Effector CD4-positive, alpha-beta T cell (primary cell): ENCODE measurements at places on chromosomes 16 and 17.

GRCh38 chr17:64781014-64781756 lies 119.1 kb upstream of the SMURF2 start:
- peak; percentile 35 for DNase-seq

- DNase-seq: no peak
These were observed at the start of gene EPX for GRCh38 chr17:58192612-58193011. Gene EPX, plus strand, starts transcription at chr17:58192726. Its CDS starts 121 bp downstream, at chr17:58192847.

- DNase-seq: peak; percentile 51
These were observed 2.4 kb upstream of the USP36 start for GRCh38 chr17:78842881-78843565.

GRCh38 chr16:14374451-14375131 lies 255.5 kb downstream of the PARN start:
- DNase-seq: no peak

GRCh38 chr17:27805520-27806146 lies 5.3 kb upstream of the NOS2 start:
- DNase-seq: peak; percentile 74

DNA sequence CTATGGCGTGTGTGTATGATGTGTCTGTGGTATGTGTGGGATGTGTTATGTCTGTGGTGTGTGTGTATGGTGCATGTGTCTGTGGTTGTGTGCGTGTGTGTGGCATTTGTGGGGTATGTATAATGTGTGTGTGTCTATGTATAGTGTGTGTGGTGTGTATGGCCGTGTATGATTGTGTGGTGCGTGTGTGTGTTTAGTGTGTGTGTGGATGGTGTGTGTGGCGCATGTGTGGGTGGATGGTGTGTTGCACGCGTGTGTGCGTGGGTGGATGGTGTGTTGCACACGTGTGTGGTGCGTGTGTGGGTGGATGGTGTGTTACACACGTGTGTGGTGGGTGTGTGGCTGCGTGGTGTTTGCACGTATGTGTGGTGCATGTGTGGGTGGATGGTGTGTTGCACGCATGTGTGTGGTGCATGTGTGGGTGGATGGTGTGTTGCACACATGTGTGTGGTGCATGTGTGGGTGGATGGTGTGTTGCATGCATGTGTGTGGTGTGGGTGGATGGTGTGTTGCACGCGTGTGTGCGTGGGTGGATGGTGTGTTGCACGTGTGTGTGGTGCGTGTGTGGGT lies 5.6 kb upstream of the SLC38A10 start:
- no peak for DNase-seq

DNA sequence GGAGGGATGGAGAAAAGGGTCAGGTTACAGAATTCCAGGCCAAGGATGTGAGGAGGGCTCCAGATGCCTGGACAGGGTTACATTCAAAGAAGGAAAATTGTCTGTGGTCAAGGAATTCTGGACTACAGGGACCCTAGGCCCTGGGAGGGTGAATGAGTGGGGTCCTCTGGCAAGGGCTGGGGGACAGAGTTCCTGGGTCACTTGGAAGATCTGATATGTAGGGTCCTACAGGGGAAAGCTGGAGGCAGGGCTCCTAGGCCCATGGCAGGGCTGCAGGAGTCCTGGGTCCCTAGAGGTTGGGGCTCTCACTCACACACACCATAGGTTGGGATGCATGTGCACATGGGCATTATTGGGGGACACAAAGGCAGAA lies 46.3 kb upstream of the ACSM2B start:
- DNase-seq: no peak

- DNase-seq: no peak
These were observed 1.2 kb upstream of the FDXR start for GRCh38 chr17:74873874-74874614.

GRCh38 chr17:50618300-50618699 lies 16.4 kb upstream of the ABCC3 start:
- DNase-seq: no peak
